ENCODE measurements at places on chromosomes 13 and 19.

GRCh38 chr19:4619668-4620294 is 19.5 kb upstream of the TNFAIP8L1 start:
- no peak for DNase-seq

DNA sequence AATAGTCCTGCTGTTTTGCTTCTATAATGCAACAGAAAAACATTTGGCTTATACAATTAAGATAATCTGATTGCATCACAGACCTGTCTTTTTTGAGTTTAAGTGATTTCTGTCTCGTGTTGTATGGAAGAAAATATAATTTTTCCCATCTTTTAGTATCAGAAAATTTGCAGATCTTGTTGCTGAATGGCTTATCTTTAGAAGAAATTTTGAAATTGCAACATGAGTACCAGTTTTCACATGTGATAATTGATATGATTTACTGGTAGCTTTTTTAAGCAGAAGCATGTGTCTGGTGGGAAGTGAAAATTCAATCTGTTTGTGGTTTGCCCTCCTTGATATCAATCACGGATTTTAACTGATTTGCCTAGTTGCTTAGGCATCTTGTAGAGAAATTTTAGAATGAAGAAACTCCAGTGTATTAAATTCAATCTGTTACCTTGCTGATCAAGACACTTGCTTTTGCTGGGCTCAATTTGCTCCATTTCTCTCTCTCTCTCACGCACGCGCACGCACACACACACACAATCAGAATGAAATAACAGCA is 89.8 kb upstream of the MYCBP2 start:
- DNase-seq, result no peak

GRCh38 chr13:76503766-76504165 is 382.4 kb downstream of the KCTD12 start:
- no peak for DNase-seq

DNA sequence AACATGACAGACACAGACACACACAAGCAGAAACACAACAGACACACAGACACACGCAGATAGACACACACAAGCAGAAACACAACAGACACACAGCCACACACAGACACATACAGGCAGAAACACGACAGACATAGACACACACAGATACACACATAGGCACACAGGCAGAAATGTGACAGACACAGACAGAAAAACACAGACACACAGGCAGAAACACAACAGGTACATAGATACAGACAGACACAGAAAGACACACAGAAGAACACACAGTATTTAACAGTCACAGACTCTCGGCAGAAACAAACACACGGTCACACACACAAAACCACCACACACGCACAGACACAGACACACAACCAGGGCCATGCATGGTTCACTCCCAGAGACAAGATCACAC is 905 bp downstream of the TBXA2R start:
- DNase-seq, result no peak

- no peak for DNase-seq
These were observed 7.4 kb downstream of the CAMSAP3 start for GRCh38 chr19:7602935-7603497.

GRCh38 chr13:104315606-104316005 is 1249.4 kb upstream of the SLC10A2 start:
- no peak for DNase-seq

GRCh38 chr13:52809310-52809769 is 39.1 kb downstream of the PCDH8 start:
- peak; percentile 86 for DNase-seq

- DNase-seq, result no peak
These were observed 30.2 kb upstream of the SACS start for GRCh38 chr13:23463661-23464060.

GRCh38 chr19:10868872-10869547 is 2.3 kb upstream of the CARM1 start:
- DNase-seq, result no peak

Measured in HEK293T (cell line).